ENCODE measurements at places on chromosomes 2 and 18. TPM values are rescaled to one million over a fixed set of nuclear protein-coding genes. Genes with fewer than 3 reads are reported as not detected.

ARHGAP25 gene
- total RNA-seq: 3.9 TPM

ACADL gene
- total RNA-seq: 0.28 TPM

EML6 gene
- total RNA-seq: 0.42 TPM

CHRNG gene
- not detected for total RNA-seq

LYG1 gene
- total RNA-seq: not detected

All from airway epithelial cell (primary cell).